ENCODE measurements at places on chromosomes 3 and 15.
A peak's percentile ranks its signal among the peaks of the same experiment; 100 is the strongest.

DNA sequence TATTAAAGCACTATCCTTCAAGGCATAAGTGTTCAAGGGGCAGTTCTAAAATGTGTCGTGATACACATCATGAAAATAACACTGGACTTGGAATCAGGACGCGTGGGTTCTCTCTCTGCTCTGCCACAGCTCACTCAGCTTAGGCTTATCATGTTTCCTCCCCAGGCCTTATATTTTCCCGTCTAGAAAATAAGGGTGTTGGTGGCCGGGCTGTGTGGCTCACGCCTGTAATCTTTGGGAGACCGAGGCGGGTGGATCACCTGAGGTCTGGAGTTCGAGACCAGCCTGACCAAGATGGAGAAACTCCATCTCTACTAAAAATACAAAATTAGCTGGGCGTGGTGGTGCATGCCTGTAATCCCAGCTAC is 223.0 kb downstream of the OPA1 start:
- no peak for DNase-seq

- no peak for DNase-seq
Observed at GRCh38 chr3:37210230-37210629, 35.8 kb upstream of the LRRFIP2 start.

DNA sequence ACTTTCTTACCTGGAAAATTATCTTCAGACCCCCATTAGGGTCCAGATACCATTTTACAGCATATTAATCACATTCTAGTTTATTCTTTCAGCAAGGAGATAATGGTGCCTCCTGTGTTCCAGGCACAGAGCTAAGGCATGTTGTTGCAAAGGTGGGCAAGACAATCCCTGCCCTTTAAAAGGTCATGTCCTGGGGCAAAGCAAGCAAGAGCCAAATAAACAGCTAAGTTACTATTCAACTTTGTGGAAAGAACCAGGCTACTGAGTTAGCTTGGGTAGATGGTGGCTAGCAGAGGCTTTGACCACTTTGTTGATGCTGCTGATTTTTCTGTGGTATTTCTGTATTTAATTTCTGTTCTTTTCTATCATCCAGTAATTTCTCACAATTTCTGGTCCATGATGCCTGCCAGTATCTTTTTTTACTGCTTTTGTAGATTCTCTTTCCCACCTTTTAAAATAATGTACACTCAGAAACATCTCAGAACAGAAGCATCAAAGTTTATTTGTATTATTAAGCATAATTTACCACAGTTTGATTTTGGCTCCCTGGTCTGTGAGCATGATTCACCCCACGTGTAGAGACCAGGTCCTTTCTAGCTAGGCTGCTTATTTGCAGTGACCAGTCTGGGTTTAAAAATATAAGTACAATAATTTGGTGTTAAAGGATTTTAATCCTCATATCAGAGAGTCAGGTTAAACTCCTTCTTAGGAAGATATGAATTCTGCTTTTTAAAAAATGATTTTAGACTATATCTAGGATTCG is 71.5 kb downstream of the LRRC28 start:
- no peak for DNase-seq

- DNase-seq, result no peak
Observed at GRCh38 chr3:155411500-155412223, 118.2 kb upstream of the STRIT1 start.

DNA sequence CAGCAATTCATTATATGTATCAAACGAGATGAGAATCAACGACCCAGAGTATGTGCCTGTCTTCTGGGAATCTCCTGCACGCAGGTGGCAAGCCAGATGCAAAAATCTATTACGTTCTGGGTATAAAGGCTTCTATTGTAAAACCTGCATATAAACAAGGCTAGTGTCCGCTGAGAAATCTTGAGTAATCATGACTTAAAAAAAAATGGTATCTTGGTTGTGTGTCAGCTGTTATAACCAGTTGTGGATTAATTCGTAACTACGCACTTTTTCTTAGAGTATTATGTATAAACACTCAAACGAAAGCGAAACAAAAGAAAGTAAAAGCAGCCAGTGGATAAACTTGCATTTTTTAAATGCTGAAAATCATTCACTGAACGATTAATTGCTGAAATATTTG is 509.1 kb downstream of the RSL24D1 start:
- DNase-seq, result no peak

DNA sequence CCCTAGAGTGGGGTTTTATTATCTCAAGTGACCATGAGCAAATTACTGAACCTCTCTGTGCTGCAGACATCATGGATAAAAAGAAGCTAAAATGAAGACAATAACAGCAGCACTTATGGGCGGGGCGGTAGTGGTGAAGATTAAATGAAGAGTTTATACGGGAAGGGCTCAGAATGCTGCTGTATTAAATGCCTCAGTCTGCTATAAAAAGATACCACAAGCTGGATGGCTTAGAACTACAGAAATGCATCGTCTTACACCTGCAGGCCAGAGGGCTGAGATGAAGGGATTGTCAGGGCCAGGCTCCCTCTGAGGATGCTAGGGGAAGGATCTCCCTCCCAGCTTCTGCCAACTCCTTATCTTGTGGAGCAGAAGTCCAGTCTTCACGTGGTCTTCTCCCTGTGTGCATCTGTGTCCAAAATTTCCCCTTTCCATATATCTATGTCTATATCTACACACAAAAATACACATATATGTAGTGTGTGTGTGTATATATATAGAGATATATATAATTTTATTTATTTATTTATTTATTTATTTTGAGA is 2.9 kb downstream of the ALG1L2 start:
- no peak for DNase-seq

GRCh38 chr3:35216501-35217266 is 422.6 kb upstream of the ARPP21 start:
- DNase-seq, result no peak

DNA sequence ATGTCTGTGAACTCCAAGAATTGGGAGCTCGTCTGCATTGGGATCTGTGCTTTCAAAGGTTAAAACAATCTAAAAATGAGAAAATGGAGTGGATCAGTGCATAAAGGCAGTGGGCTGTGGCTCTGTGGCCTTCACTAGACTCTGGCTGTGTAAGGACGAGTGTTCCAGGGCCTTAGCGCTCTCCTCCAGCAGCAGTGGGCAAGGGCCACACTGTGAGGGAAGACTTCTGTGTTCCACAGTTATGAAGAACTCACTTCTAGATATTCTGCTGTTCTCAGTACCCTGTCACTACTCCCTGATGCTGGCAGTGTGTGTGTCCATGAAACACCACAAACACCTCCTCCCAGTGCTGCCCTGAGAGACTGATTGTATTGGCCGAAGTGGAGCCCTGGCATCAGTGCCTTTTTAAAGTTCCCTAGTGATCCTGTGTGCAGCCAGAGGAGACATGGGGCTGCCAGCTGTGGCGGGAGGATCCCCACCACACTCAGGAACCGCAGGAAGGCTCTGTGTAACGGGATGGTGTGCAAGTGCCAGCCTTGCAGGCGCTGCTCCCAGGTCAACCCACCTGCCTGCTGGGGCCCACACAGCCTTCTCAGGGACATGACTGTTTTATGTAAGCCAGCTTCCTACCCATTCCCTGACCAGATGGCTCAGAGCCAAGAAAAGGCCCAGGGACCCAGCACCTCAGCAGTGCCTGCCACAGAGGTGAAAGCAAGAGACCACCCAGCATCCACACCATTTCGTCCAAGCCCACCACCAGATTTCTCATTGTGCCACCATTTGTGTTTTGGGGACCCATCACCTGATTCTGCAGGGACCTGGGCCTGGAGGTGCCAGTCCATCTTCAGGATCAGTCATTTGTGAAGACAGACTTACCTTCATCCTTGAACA is 40.4 kb downstream of the ABTB1 start:
- DNase-seq, result peak; percentile 18

GRCh38 chr3:121924734-121925133 is 30.5 kb downstream of the SLC15A2 start:
- DNase-seq, result no peak

DNA sequence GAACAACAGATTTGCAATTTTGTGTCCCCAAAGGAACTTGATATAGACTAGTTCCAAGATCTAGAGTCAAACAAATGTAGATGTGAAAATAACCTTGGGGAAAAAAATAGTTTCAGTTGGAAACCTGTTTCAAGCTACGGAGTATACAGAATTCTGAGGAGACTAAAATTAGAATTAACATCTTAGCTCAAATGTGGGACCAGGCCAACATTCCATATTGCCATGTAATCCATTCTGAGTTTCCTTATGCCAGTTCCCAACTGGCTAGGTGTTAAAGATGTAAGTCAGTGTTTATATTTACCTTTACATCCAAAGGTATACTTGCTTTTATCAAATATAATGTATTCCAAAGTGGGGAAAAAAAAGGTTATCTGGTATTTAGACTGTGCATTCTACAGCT is 76.3 kb downstream of the UBE3A start:
- DNase-seq, result no peak

DNA sequence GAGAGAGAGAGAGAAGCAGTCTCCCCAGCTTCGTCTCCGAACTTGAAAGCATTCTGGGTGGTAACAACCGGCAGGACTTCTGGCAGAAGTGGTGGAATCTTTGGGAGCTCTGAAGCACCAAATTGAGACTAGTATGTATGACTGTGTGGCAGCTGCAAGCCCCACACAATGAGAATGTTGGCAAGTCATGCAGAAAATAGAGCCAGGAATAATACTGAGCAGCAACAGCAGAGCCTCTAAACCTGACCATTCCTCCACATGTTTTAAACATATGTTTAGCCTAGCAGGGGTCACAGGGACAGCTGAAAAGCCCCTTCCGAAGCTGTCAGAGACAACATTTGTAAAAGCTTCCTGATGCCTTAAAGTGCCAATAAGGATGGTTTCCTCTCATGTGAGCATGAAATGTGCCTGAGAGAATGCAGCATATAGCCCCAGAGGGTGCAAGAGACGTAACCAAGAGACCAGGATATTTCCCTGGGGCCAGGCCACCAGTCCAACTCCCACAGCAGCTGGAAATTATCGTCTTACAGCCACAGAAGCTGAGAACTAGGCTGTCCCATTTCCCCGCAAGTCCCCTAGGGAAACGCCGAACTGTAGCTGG is 178.6 kb upstream of the CCDC54 start:
- no peak for DNase-seq

DNA sequence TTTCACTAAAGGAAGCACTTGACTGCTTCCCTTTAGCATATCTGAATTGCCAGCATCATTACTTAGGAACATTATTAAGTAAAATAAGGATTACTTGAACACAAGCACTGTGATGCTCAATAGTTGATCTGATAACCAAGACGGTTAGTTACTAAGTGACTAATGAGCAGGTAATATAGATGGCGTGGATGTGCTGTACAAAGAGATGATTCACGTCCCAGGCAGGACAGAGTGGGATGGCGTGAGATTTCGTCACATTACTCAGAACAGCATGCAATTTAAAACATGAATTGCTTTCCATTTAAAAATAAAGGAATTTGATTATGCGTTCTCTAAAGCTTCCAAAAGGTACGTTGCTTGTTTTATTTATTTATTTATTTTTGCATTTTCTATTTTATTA is 240.0 kb upstream of the ARHGEF26 start:
- no peak for DNase-seq

DNA sequence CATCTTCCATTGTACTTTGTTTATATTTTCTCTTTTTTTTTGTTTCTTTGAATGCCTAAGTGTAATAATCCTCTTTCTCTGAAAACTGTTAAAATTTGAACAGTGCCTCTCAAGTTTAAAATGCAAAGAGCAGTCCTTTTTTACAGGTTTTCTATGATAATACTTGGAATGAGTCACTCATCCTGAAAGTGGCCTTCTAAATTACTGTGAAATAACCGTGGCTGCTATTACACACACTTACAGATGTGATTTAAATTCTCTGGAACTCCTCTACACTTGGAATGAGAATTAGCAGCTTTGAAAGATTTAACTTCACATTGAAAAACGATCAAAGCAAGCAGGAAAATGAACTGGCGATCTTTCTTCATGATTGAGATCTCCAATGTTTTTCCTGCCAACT is 105.9 kb downstream of the ROBO1 start:
- DNase-seq, result no peak

GRCh38 chr3:31704591-31705179 is 172.0 kb downstream of the STT3B start:
- DNase-seq, result peak; percentile 3

DNA sequence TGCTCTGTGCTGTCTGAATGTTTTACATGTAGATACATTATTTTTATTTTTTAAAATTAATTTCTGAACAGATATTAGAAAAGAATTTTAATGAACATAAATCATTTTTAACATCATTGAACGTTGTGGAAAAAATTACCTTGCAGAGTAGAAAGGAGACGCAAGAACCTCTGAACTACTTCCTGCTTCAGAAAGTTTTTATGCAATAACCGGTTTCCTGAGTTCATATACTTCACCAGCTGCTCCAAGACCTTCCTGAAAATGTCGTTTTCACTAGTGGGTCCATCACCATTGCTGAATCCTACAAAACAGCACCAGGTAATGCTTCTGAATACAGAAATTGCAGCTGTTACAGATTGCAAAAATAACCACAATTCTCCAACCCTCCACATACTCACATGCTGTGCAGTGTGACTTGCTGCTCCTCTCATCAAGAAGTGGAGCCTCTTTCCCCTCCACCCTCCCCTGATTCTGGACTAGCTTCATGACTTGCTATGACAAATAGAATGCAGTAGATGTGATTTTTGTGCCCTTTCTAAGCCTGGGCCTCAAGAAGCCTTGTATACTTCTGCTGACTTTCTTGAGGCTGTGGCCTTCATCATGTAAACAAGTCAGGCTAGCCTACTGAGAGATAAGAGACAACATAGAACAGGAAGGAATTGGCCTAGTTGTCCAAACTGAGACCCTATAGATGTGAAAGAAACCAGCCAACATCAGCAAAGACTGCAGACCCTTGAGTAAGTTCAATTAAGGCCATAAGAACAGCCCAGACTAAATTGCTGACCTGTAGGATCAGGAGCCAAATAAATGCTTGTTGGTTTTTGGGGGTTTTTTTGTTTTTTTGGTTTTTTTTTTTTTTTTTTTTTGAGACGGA is 80.4 kb downstream of the TRANK1 start:
- DNase-seq, result no peak

GRCh38 chr15:70045045-70045444 is 52.7 kb downstream of the TLE3 start:
- no peak for DNase-seq
